ENCODE measurements at places on chromosomes 16 and 17.

GRCh38 chr16:23642246-23642774, 1.0 kb downstream of the DCTN5 start:
- no peak for DNase-seq

DNA sequence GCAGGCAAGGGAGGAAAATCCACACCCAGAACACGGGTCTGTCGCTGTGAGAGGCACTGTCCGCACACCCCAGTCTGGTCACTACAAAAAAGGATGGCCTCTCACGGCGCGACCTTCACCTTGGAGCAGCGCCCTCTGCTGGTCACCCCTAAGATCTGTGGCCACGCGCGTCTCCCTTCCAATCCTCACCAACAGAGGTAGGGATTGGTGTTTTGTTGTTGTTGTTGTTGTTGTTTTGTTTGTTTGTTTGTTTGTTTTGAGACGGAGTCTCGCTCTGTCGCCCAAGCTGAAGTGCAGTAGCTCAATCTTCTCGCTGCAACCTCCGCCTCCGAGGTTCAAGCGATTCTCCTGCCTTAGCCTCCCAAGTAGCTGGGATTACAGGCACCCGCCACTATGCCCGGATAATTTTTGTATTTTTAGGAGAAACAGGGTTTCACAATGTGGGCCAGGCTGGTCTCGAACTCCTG, 15.0 kb upstream of the C17orf58 start:
- no peak for DNase-seq

DNA sequence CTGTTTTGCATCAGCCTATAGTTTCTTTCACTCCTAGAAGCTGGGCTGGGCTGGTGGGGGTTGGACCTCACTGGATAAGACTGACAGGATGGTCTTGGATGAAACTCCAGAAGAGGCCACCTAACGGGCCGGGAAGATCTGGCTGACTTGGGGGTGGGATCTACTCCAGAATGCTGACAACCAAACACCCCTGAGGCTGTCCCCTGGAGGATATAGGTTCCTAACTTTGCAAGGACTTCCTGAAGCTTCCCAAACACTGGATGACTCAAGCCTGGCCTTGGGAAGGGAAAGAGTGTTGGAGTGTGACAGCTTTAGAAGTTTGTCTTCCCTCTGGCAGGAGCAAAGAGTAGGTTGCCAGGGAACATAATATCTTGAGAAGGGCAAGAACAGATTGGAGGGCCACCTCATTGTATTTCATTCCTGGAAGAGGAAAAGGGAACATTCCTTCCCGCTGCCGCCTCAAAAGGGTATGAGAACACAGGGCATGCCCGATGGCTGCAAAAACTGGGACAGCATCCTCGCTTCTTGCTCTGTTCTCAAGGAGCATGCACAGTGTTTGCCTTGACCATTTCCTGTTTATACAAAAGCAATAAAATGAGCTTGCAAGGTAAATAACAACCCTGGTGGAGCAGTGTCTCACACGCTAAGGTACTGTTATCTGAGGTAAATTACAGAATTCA, 6.8 kb upstream of the CYB5B start:
- no peak for DNase-seq

- DNase-seq, result no peak
These were observed 2.9 kb downstream of the TMEM170A start for GRCh38 chr16:75461575-75461974.

- DNase-seq, result no peak
These were observed 443.1 kb downstream of the SOX9 start for GRCh38 chr17:72563952-72564351.

DNA sequence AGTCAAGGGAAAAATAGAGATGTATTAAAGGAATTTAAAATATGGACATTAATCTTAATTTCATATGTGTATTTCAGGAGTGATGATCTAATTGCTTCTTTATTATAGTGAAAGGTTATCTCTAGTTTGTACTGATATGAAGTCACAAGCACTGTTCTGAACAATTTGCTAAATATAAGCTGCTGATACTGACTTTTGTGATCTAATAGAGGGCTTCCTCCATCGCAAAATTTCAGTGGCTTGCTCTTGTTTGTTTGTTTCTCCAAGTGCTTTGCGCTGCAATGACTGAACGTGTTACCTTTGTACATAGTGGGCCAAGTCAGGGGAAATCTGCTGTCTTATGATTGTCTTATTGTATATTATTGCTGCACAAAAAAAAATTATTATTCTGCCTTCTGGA, 307.0 kb downstream of the KCNJ2 start:
- no peak for DNase-seq

DNA sequence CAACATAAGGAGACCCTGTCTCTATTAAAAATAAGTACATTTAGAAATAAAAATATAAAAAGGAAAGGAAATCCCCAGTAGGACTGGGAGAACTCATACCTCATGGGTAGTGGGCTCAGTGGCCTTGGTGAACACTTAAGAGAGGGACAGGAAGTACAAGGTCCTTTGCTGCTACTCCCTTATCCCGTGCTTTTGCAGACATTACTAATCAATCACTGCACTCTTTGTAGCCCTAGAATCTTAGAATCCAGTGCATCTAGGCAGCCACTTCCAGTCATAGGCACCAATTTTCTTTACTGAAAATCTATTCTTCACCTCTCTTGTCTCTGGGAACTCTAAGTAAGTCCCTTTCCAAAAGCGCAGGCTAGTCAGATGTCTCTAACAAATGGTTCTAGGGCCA, 183.1 kb downstream of the SNX29 start:
- no peak for DNase-seq

GRCh38 chr16:31874366-31875111, 932 bp downstream of the ZNF267 start:
- no peak for DNase-seq

- no peak for DNase-seq
These were observed 168.4 kb downstream of the ENGASE start for GRCh38 chr17:79242873-79243602.

GRCh38 chr17:78573955-78574354, 3.2 kb downstream of the DNAH17 start:
- no peak for DNase-seq

- no peak for DNase-seq
These were observed 15.4 kb downstream of the COG1 start for GRCh38 chr17:73208139-73208827.

- no peak for DNase-seq
These were observed 470 bp downstream of the DCUN1D3 start for GRCh38 chr16:20899477-20900298.

GRCh38 chr17:40032322-40033320, 17.4 kb downstream of the CSF3 start:
- no peak for DNase-seq

- DNase-seq, result no peak
These were observed 73.3 kb downstream of the N4BP1 start for GRCh38 chr16:48536614-48537200.

DNA sequence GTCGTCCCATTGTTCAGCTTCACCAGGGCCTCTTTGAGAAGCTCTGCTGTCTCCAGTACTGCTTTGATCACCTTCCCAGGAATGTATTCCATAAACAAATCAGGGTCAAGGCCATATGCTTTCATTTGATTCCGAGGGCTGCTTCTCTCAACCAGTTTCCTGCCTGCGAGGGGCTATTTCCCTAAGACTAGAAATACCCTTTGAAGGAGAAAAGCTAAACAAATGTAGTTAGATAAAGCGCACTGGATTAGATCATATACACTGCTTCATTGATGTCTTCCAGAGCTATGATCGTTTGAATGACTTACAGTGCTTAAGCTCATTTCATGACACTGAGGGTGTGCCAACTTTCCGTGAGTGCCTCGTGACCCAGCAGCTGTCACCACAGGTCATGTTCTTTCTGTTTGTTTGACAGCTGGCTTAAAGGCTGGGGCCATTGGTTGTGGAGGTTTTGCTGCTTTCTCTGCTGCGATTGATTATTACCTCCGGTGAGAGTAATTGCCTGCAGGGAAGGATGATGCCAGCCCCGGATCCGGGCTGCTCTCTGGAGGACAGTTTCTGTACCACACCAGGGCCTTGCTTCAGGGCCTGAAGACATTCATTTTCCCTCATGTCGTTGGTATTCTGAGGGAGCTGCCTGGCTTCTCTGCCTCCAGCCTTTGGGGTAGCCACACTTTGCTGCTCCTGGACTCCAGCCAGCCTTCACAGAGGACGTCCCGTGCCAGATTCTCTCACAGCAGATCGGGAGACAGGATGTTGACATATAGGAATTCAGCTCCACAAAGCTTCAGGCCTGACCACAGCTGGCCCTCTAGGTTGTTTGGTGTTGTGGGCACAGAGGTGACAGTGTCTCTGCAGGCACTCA, 3.9 kb downstream of the TIMM22 start:
- DNase-seq, result no peak

DNA sequence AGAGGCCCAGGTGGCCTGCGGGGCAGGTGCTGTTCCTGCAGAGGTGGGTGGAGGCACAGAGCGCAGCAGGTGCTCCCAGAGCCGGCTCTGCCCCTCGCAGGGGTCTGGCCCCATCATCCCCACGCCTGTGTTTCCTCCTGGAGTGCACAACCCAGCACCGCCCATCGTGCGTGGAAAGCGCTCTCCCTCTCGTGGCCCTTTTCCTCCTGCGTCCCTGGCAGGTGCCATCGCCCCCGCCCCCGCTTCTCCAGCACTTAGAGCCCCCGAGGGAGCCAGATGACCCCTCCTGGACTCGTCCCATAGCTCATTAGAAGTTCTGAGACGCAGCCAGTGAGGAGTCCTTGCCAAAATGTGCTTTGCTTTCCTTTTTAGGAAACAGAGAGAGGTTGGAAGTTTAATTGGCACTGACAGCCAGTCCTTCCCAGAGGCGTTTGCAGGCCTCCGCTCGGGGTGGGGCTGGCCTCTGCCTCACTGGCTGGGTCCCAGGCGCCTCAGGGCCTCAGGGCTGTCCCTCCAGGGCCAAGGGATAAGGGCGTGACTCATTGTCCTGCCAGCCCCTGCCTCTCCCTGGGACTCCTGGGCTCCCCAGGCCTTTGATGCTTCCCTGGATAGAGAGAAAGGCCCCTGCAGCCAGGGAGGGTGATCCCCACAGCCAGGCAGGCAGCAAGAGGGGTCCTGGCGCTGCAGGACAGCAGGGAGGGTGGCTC, 32.2 kb upstream of the CHMP6 start:
- peak; percentile 8 for DNase-seq

DNA sequence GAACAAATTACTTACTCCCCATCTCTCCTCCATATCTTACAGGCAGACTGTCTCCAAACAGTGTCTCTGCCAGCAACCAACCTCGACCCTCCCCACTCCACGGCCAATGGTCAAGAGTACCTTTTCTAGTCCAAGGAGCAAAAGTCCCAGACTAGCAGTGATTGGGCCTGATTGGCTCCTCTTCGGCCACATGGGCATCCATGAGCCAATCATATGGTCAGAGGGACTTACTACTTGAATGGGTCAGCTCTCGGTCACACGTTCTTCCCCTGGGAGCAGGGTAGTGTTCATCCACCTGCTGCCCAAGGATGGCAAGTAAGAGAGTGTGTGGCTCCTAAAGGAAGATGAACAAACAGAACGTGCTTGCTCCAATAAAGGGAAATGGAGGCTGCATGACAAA, 84.6 kb downstream of the C16orf78 start:
- DNase-seq, result no peak

- no peak for DNase-seq
These were observed 63.6 kb downstream of the SHISA6 start for GRCh38 chr17:11304568-11304967.

GRCh38 chr17:75725504-75725903, 4.2 kb downstream of the ITGB4 start:
- no peak for DNase-seq

DNA sequence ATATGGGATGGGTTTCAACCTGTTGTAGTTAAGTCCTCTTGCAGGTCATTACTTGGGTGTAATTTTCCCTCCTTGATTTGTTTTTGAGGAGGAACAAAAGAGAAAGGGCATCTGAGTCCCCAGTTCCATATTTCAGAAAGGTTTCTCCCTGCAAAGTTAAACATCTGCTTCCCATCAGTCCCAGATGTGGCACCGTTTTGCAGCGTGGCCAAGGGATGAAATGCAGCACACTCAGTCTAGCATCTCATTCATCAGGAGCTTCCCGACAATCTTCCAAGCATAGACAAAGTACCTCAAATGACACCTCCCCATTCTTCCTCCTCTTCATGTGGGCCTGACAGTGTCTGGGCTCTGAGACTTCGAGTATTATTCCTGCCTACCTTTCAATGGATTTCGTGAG, 363.7 kb upstream of the SOX9 start:
- no peak for DNase-seq

GRCh38 chr16:12341966-12342365, 365.4 kb downstream of the SNX29 start:
- DNase-seq, result no peak

DNA sequence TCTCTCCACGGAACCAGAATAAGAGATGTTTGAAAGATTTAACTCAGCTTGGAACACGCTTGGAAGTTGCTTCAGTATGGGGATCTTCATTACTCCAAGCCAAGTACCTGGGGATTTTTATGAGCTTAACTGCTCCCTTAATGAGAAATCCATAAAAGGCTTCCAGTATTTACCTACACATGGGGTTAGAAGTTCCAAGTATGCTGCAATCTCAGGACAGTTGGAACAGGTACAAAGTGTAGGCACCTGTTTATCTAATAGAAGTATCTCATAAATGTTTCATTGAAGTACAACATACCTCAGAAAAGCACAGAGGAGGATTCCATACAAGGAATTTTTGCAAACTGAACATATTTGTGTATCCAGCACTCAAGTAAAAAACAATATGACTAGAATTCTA, 161.6 kb upstream of the PIRT start:
- no peak for DNase-seq

GRCh38 chr16:17469011-17469740, 1.6 kb downstream of the XYLT1 start:
- DNase-seq, result no peak

DNA sequence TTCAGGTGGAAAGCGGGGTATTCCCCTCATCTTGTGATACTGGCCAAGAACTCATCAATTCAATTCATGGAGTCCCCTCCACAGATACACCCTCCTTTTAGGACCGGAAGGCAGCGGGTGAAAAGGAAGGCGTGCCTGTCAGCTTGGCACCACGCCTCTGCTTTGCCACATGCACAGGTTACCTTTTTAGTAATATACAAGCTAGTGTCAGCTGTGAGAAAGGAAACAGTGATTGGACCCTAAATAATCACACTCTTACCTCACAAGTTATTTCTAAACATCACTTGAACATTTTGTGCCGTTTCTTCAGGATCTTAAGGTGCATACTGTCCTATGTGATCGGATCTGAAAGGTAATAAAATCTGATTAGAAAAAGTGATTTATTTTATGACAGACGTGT, 15.7 kb downstream of the ZDHHC7 start:
- no peak for DNase-seq

DNA sequence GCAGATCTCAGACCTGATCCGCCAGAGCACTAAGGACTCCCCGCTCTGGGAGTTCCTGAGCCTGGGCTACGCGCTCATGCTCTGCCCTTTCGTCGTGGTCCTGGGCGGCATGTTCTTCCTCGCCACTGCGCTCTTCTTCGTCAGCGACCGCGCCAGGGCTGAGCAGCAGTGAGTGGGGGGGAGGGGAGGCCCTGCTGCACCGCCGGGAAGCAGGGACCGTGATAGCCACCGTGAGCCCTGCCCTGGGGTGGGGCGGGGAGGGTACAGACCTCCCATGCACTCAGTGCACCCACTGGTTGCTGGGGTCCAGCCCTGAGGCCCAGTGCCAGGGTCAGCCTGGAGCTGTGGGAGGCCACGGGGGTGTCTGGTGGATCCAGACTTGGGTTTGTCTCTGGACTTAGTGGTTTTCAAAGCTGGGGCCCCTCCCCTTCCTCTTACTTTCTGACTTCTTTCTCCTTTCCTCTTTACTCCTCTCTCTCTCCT, 18.9 kb downstream of the MYBBP1A start:
- DNase-seq, result no peak

- DNase-seq, result no peak
These were observed 34.2 kb downstream of the PIEZO1 start for GRCh38 chr16:88750854-88751253.

GRCh38 chr16:30010844-30011713, at the start of gene DOC2A:
Gene DOC2A (minus strand): TSS chr16:30011027. CDS start chr16:30010222, 805 bp downstream.
- no peak for DNase-seq
